Nephron progenitor cell (in vitro differentiated cells): ENCODE measurements at places on chromosomes 1 and 21.

DNA sequence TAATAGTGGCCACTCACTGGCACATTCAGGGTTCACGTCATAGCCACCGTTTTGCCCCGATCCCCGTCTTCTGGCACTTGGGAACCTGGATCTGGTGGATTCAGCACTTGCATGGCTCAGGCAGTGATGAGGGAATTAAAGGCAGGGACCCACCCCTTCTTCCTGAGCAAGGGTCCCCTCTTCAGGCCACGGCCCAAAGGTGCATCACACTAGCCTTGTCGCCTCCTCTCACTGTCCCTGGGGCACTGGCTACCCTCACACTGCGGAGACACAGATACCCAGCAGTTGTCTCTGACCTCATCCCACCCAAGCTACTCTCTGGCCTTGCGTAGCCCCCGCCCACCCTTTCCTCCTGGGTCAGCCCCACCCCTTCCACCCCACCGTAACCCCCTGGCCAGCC, 19.9 kb upstream of the LDLRAP1 start:
- no peak for DNase-seq

GRCh38 chr1:221643404-221644144, 98.3 kb downstream of the DUSP10 start:
- no peak for DNase-seq

- DNase-seq: peak; percentile 33
Observed at GRCh38 chr1:53115403-53116306, 26.8 kb downstream of the SLC1A7 start.

GRCh38 chr1:204659056-204659455, 26.5 kb downstream of the LRRN2 start:
- DNase-seq: no peak

GRCh38 chr1:149884433-149885338, 14.7 kb upstream of the BOLA1 start:
- DNase-seq: no peak

GRCh38 chr21:34715985-34716596, 47.3 kb downstream of the CLIC6 start:
- no peak for DNase-seq

GRCh38 chr1:51002516-51002915, 32.5 kb downstream of the CDKN2C start:
- no peak for DNase-seq

DNA sequence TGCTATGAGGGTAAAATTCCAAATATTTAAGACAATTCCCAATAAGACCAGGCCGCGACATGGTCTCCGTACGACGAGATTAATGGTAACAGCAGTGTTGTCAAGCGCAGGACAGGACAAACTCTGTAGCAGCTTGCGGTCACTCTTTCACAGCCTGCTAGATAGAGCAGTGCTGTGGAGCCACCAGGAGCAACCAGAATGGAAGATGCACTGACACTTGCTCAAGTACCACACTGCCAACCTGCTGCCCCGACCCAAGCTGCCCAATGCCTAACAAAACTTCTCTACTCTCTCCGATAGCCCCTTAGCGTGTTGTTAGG, 636 bp downstream of the WARS2 start:
- DNase-seq: no peak

DNA sequence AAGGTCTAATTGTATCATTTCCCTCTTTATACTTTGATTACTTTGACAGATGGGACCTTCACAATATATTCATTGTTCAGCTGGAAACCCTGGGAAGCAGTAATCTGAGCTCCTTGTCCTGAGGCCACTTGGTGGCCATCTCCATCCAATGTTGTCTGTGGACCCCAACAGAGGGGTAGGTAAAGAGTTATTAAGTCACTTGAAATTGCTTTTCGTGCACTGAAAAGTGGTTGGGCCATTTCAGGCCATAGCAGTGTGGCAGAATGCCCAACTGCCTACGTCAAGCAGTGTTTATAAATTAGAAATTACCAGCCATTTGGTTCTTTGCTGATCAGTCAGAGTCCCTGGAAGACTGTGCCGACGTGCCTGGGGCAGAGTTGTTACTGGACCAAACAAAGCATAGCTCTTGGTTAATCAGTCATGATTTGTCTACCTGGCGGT, 308.3 kb upstream of the USP25 start:
- no peak for DNase-seq

DNA sequence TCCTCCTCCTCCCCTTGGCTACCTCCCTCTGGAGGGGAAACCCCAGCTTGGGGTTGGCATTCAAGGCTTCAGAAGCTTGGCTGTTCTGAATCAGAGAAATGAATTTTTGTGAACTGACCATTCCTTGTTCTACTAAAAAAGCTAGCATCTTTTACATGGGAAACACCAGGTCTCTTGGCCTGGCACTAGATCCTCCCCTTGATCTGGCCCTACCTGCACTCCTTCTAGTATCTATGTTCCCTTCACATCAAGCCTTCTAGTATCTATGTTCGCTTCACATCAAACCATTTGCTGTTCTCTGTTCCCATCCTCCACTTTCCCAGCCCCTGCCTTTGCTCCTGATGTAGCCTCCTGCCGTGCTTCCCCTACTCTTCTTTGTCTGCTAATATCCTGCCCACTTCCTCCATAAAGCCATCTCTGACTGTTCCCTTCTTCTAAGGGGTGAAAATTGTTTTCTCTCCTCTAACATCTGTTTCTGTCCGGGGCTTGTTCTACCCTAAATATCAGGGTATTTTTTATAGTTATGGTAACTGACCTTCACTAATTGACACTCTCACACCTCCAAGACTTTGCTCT, 25.8 kb downstream of the FAM151A start:
- no peak for DNase-seq

GRCh38 chr1:53685272-53686051, 53.5 kb downstream of the GLIS1 start:
- peak; percentile 46 for DNase-seq

DNA sequence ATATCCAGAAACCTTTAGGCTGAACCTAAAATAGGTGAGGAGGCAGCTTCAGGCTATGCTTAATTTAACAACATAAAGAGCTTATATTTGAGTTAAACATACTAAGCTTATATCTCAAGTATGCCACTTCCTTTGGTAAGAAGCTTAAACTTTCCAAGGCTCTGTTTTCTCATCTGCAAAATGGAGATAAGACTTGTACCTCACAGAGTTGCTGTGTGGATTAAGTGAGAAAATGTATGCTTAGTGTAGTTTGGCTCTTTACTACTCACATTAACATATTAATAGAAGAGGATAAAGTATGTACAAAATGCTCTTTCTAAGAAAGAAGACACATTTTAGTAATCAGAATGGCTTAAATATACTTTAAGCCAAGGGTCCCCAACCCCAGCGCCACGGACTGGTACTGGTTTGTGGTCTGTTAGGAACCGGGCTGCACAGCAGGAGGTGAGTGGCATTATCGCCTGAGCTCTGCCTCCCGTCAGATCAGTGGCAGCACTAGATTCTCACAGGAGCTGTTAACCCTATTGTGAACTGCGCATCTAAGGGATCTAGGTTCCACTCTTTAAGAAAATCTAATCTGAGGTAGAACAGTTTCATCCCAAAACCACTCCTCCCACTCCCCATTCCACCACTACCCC, 77.2 kb downstream of the HS2ST1 start:
- no peak for DNase-seq

GRCh38 chr1:43337588-43337987, at the start of gene MPL:
MPL (plus strand) TSS chr1:43337818; CDS start chr1:43337849, 31 bp downstream.
- DNase-seq: no peak

- DNase-seq: no peak
Observed at GRCh38 chr1:96674915-96675314, 46.7 kb upstream of the PTBP2 start.

DNA sequence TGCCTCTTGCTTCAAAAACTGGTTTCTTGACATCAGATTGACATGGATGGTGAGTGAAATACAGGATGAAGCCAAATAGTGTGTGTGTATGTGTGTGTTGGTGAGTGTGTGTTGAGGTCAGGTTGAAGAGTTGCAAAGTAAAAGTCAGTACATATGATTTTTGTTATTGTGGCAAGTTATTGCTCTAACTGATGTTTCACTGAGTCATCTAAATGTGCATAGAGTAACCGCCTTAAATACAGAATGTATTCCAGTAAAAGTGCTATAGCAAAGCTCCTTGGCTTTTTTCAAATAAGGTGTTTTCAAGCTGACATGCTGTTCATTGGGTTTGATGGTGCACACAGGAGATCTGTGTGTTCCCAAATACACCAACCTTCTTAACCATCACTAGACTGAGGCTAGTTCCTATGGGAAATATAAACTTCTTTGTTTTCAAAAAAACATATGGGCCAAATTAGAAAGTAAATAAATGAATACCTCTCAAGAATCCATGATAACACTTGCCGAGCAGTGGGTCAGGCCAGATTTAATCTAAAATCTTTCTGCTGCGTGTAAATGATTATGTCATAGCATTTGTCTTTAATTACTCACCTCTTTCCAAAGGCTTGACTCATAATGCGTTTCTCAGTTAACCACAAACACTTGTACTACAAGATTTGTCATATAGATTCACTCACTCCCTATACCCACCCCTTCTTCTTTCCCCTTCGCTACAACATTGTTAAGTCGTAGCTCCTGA, 151.1 kb downstream of the LYPLAL1 start:
- DNase-seq: no peak

DNA sequence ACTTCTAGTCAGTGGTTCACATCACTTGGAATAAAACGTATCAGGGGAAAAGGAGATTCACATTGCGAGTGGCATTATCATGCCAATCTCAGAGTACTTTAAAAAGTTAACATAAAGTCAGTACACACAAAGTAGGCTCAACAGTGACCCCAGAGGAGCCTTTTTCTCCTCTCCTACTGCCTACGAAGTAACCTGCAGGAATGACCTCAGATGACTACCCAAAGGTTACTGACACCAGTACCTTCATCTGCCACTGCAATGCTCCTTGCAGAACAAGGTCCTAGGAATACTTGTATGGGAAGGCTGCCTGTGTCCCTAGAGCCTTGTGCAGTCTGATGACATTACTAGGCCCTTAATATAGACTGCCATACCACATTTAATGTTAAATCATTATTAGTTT, 389.8 kb upstream of the LYPLAL1 start:
- DNase-seq: no peak

DNA sequence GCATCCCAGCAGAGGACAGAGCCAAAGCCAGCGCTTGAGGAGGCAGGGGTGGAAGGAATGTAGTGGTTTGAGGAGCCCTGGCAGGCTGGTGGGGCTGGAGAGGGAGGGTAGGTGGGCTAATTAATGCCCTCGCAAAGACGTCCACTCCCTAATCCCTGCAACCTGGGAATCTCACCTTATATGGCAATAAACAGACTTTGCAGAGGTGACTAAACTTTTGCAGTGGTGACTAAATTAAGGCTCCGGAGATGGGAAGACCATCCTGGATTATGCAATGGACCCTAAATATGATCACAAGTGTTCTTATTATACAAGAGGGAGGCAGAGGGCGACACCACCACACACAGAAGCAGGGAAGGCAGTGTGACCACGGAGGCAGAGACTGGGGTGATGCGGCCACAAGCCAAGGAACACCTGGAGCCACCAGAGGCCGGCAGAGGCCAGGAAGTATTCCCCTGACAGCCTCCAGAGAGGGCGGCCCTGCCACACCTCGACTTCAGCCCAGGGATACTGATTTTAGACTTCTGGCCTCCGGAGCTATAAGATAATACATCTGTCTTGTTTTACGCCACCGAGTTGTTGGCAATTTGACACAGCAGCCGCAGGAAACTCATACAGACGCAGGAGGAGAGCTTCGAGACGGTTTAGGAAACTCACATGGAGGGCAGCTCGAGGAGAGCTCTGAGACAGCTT, 23.1 kb upstream of the NPPB start:
- no peak for DNase-seq

DNA sequence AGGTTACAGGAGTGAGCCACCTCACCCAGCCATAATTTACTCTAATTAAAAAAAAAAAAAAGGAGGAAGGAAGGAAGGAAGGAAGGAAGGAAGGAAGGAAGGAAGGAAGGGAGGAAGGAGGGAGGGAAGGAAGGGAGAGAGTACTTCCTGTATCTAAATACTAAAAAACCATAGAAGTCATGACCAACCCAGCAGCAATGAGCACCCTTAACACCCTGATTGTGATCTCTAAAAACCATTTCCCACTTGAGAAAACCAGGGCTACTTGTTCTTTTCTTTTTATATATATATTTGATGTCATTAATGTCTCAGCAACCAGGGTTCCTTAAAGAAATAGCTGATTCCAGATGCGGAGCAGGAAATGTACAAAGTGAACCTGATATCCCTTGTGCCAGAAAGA, 31.2 kb downstream of the ARID4B start:
- no peak for DNase-seq

DNA sequence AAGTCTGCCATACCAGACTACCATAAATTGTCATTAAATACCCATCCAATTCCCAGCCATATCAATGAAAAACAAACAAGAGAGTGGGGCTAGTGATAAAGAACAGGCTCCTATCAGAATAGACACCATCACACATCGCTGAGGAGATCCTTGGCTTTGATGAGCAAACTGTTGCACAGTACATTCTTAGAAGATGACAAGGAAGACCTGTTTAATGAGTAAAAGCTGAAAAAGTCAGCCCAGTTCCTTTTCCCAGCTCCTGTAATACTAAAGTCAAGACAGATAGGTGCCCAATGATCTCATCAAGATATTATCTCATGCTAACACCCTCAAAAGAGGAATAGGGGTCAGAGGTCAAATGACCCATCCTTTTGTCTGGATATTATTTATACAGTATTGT, 164.5 kb upstream of the COA6 start:
- no peak for DNase-seq

DNA sequence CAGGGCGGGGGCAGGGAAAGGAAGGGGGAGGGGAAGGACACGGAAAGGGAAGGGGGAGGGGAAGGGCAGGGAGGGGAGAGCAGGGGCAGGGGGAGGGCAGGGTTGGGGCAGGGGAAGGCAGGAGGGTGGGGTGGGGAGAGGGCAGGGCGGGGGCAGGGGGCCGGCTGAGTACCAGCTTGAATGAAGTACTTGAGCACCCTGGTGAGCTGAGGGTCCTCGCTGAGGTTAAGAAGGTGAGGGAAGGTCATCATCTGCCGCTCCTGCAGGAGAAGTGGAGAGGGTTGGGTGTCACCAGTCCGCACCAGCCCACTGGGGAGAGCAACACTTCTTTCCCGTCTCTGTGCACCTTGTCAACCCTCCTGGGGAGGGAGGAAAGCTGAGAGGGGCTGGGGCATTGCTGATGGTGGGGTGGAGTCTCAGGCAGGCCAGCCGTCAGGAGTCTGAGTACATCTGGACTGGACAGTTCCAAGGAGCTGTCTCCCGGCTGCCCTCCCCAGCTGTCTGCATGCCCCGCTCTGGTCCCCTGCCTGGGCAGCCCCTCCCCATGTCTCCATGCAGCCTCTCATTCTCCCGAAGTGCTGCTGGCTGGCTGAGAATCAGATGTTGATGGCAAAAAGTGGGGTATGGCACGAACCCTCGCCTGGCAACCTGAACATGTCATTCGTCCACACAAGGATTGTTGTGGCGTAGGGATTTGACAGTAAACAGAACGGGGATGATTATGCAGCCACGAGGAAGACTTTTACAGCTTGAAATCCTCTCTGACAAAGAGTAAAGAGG, 70.0 kb downstream of the SCCPDH start:
- peak; percentile 28 for DNase-seq
